ENCODE measurements at places on chromosomes 16 and 17.

DNA sequence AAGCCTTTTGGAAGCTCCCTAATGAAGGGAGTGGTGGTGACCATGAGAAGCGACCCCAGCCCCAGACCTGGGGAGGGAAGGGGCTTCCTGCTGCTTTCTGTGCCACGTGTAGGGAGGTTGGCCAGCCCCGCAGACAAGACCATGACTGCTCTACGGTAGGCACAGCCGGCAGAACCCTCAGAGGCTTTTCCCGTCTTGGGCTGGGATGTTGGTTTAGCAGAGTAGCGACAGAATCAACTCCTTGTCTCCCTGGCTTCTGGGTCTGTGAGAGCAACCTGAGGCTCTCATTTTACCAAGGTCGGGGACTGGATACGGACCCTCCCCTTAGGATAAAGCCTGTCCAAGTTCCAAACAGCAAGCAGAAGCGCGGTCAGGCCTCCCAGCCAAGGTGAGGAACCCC lies 123.3 kb downstream of the AXIN2 start:
- DNase-seq = no peak

DNA sequence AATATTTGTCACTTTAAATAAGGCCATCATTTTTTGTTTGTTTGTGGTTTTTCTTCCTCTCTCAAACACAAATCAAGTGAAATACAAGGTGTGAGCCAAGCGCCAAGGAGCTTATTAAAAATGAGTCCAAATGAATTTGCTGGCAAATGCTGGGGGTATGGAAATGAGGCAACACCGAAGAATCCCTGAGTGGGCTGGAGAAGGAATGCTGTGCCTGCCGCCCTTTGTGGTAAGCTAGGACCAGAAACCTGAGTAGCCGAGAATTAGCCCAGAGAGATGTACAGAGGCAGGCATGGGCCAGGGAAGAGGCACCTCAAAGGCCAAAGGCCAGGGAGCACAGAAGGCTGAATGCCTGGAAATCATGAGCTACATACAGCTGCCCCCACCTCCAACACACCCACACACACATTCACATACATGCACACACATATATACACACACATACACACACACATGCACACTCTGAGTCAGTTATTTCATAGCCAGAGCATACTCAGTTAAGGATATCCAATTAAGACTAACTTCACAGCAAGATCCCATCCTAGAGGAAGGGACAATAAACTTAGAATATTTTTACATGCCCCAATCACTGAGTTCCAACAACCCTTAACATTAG lies 266.1 kb upstream of the DYNLRB2 start:
- no peak for DNase-seq

DNA sequence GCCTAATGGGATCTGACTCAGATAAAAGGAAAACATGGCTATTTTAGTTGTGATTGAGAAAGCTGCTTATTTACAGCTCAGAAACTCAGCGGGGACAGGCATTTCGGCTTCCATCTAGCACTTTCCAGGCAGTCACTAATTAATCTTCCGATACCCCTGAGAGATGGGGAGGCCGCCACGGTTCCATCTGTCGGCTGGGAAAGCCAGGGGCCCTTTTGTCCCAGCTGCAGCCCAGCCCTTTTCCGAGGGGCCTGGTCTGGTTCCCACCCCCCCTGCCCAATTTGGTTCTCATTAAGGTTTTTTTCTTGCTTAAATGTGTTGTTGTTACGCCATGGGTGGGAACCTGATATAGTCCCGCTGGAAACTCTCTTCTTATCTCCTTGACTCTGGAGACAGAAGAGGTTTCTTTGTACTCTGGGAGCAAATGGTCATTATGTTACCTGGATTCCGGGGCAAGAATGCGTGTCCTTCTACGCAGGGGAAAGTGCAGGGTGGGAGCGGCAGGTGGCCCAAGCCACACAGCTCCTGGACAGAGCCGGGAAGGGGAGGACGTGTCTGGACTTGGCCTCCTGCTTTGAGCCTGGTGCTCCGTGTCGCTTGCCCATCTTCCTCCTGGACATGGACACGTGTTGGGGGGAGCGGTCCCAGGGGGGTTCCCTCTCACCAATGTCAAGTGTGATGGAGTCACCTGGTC lies 50.9 kb upstream of the GSE1 start:
- DNase-seq = no peak

DNA sequence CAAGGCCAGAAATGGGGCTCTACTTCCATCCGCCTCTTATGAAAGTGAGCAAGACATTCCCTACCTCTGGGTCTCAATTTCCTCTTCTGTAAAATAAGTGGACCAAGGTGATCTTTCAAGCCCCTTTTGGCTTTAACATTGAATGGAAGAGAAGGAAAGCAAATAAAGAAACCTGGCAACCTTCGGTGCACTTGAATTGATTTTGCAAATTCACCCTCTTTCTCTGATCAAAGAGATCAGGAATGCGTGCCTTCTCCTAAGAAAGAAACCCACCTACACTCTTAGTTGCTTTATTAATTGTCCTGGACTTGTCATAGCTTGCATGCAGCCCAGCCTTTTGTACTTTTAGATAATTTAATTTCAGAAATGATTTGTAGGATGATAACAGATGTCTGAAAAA lies 3.0 kb downstream of the MSI2 start:
- no peak for DNase-seq

DNA sequence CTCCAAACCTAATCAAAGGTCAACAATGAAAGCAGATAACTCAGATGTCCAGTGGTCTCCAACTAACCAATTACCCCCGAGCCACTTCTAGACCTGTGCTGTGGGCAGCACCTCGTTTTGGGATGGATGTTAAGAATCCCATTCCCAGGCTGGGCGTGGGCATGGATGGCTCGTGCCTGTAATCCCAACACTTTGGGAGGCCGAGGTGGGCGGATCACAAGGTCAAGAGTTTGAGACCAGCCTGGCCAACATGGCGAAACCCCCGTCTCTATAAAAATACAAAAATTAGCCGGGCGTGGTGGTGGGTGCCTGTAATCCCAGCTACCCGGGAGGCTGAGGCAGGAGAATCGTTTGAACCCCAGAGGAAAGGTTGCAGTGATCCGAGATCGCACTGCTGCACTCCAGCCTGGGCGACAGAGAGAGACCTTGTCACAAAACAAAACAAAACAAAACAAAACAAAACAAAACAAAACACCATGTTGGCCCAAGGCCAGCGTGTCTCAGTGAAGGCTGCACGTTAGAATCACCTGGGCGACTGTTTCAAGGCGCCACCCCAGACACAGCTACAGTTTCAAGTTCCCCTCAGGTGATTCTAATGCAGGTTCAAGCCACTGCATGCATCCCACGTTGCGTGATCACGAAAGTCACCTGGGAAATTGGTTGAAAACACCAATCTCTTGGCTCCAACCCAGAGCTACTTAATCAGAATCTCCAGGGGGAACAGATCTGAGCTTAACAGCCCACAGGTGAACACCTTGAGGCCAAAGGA lies 21.3 kb downstream of the COX4I1 start:
- no peak for DNase-seq

- no peak for DNase-seq
These were observed 56.1 kb upstream of the LYRM9 start for GRCh38 chr17:27949304-27949703.

DNA sequence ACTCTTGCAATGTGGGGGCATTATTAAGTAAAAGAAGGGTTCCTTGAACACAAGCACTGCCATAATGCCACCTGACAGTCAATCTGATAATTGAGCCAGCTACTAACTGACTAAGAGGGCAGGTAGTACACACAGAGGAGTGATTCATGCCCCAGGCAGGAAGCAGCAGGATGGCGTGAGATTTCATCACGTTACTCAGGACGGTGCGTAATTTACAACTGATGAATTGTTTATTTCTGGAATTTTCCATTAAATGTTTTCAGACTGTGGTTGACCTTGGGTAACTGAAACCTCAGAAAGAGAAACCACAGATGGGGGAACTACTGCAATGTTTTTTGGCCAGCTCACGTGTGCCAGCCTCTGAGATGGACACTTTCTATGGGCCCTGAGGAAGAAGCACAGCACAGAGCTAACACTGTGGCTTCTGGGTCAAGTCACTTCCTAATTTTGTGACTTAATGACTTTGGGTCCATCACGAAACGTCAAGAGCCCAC lies 46.7 kb downstream of the C17orf67 start:
- no peak for DNase-seq

- no peak for DNase-seq
These were observed 57.1 kb downstream of the MYO1D start for GRCh38 chr17:32819787-32820186.

- DNase-seq = no peak
These were observed 1.5 kb upstream of the ALDH3A2 start for GRCh38 chr17:19646788-19647696.

DNA sequence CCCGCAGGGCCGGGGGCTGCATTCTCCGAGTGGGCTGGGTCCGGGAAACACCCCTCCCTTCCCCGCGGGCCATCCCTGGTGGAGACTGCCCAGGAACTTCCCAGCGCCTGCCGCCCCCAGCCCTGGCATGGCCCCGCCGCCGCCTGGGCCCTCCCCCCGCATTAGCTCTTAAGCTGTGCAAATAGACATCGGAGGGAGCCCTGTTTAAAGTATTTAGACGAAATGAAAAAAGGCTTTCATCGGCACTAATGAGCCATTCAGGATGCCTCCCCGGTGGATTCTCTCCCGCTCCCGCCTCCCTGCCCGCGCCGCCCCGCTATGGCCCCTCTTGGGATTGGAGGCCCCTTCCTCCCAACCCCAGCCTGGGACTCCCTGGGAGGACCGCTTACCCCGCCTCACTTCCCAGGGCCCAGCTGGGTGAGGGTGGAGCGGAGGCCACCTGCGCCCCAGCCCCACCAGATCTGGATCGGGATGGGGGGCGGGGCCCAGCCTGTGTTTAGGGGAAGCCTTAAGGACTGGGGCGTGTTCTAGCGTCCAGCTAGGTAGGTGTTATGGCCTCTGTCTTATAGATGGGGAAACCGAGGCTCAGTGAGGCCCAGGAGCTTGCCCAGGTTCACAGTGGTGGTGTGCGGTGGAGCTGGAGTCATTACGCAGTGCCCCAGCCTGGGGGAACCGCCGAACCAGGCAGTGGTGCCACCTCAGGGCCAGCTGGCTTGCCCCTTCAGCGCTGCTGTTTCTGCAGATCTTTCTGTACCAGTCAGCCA lies 19.7 kb downstream of the SEZ6 start:
- no peak for DNase-seq

DNA sequence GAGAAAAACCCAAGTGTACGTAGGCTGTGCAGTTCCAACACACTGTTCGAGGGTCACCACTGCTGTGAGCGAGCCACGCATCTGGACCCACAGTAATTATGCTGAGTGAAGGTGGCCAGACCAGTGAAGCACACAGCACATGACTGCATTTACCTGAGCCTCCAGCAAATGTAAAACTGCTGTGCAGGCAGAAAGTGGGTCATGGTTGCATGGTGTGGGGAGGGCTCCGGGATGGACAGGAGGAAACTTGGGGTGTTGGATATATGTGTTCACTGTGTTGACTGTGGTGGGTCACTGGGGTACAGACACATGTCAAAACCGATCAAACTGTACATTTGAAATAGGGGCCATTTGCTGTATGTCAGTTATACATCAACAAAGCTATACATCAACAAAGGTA lies 78.7 kb upstream of the METRNL start:
- no peak for DNase-seq

GRCh38 chr16:19701091-19701490 lies 16.9 kb downstream of the KNOP1 start:
- DNase-seq = no peak

DNA sequence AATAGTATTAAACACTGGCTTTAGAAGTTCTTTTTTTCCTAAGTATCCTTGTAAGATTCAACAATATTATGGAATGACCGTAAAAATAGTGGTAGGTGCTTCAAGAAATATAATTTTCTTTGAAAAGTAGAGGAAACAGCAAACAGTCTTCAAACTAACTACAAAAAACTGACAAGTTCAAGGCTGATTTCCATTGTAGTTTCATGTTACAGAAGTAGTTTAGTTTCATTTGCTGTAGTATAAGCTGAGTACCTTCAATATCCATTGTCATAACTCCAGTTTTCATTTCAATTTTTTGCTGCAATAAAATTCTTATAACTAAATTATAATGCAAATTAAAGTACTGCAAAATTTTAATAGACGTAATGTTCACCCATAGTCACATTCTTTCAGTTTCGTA lies 19.3 kb downstream of the PHKB start:
- DNase-seq = no peak

GRCh38 chr17:43661699-43662412 lies at the start of gene MEOX1:
MEOX1 (minus strand) TSS chr17:43661922; CDS start chr17:43661534, 388 bp downstream.
- peak; percentile 83 for DNase-seq

DNA sequence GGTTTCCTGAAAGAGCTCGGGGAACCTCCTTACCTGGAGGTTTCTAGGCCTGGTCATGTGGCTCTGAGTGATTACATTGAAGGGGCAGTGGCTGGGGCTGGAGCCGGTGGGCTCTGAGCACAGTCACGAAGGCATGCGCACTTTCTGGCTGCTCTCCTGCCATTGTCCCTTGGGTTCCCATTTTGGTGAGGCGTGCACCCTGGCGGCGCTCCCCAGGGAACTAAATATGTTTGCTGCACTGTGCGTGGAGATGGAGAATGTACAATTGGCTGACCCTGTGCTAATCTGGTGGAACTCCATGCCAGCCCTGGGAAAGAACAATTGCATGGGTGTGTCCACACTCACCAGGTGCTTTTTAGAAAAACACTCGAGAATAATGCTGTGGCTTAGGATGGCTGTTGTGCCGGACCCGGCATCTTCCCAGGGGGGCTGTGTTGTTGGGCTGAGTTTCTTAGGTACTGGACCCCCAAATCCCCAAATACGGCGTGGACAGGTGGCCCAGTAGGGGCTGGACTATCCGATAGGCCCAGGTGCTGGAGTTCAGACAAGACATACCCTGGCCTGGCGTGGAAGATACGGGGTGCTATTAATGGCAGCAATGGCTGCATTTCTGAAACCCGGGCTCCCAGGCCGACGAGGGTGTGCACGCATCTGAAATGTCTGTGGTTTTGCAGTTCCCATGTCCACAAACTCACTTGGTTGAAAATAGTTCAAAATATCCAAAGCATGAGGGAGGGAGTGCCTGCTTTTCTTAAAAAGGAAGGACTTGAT lies 230.5 kb downstream of the SEC14L1 start:
- no peak for DNase-seq

DNA sequence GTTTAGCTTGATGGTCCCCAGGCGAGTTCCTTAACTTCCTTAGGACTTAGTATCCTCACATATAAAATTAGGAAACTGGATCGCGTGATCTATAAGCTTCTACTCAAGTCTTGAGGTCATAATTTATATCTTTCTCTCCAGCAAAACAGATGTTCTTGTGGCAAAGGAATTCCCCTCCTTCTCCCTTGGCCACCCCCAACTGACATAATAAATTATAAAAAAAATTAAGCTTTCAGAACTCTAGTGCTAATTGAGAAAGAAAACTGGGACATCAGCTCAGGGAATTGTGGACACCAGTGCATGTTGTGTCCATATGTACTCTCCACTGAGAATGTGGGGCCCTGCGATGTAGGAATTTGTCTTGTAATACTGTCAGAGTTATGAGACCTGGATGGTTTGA lies 13.5 kb downstream of the GNAO1 start:
- no peak for DNase-seq

All from left hindlimb (tissue), 1 donor.